RPMI7951 (cell line): ENCODE measurements at places on chromosomes 12 and 14.

- no peak for DNase-seq
Measured at GRCh38 chr14:32329146-32329545, at the start of gene AKAP6. TSS of gene AKAP6 (plus strand) at chr14:32329298. CDS start at chr14:32433494, 104,196 bp downstream.

- DNase-seq, result peak; percentile 69
Measured at GRCh38 chr14:104932676-104933631, 8.3 kb downstream of the PLD4 start.

DNA sequence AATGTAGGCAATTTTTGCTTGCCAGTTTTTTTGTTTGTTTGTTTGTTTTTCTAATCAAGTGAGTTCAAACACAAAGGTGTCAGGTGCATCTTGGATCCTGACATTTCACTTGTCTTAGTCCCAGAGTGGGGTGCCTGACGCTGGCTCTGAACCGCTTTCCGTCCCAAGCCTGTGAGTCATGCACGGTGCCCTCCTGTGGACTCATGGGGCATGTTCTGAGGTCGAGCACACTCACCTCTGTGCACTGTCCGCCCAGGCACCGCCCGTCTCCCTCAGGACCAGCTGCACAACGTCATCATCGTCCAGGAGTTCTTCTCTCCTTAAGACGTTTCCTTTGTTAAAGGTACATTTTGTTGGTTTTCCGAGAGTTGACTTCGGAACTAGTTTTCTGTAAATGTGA is 98.2 kb downstream of the GLT1D1 start:
- DNase-seq, result no peak

DNA sequence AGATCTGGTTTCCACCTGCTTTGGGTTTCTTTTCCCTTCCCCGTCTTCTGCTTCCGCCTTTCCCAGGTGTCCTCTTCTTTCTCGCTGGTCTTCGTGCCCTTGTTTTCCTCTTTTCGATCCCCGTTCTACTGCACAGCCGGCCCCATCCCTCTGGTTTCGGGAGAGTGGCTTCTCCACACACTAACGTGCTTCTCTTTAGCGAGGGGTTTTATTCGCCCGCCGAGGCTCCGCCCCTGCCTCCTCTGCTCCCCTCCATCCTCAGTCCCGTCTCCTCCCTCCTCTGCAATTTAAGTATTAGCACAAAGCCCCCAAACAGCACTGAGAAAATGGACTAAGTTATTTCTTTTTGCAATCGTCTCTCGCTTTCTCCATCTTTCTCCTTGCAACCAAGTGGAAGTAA is at the start of gene SLC7A8:
TSS of gene SLC7A8 (minus strand) at position 182 of the 400 bp plus-strand sequence. CDS start 746 bp downstream, outside the sequence.
- no peak for DNase-seq

GRCh38 chr12:112944024-112944690 is 5.9 kb downstream of the OAS3 start:
- DNase-seq, result no peak

DNA sequence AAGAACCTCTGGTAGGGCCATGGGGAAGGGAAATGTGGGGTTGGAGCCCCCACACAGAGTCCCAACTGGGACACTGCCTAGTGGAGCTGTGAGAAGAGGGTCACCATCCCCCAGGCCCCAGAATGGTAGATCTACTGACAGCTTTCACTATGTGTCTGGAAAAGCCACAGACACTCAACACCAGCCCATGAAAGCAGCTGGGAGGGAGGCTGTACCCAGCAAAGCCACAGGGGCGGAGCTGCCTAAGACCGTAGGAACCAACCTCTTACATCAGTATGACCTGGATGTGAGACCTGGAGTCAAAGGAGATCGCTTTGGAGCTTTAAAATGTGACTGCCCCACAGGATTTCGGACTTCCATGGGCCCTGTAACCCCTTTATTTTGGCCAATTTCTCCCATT is 97.8 kb downstream of the HMGA2 start:
- no peak for DNase-seq

- DNase-seq, result no peak
Measured at GRCh38 chr14:67784244-67784823, 32.1 kb downstream of the ZFYVE26 start.

DNA sequence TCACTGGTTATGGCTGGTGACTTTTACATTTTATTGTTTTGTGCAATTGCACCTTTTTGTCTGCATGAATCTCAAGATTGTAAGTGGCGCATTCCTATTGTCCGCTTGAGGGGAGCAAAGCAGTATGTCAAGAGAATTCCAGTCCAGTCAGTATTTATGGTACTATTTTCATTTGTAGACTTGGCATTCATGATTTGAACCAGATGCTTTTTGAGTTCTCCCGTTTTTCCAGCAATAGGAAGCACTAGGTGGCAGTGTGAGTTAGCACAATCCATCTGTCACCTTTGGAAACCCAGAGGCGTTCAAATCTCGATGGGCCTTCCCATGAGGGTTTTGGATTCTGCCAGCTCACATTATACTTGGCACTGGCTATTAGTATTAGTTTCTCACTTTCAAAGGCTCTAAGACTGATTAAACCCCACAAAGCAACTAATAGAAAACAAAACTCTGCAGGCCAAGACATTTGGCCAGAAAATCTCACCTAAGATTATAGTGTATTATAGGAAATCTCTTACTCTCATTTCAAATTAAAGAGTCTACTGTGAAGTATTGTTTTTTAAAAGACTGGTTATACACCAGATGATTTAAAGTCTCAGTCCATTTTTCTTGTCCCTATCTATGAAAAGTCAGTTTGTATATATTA is 2.2 kb downstream of the DACT1 start:
- DNase-seq, result peak; percentile 90
